Stimulated activated CD4-positive, alpha-beta T cell treated with anti-CD3 and anti-CD28 coated beads, Interleukin-4, amount 100 ng/mL, for 48 hours (primary cell): ENCODE measurements at places on chromosomes 5 and 9.

- no peak for DNase-seq
Observed at GRCh38 chr5:32339198-32339597, 26.5 kb upstream of the MTMR12 start.

DNA sequence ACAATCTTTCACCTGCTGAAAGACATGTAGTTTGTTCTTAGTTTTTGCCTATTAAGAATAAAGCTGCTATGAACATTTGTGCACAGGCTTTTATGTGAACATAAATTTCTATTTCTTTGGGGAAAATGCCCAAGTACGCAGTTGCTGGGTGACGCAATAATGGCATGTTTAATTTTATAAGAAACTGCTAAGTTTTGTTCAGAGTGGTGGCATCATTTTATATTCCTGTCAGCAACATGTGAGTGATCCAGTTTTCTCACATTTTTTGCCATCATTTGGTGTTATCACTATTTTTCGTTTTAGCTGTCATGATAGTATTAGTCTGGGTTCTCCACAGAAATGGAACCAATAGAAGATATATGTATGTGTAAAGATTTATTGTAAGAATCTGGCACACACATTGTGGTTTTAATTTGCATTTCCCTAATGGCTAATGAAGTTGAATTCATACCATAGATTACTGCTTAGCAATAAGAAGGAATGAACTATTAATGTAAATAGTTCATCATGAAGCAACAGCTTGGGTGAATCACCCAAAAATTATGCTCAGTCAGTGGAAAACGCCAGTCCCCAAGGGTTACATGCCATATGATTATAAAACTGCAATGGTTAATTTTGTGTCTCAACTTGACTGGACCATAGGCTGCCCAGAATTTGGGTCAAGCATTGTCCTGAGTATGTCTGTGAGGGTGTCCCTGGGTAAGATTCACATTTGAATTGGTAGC is 358.6 kb downstream of the MSX2 start:
- DNase-seq = no peak

DNA sequence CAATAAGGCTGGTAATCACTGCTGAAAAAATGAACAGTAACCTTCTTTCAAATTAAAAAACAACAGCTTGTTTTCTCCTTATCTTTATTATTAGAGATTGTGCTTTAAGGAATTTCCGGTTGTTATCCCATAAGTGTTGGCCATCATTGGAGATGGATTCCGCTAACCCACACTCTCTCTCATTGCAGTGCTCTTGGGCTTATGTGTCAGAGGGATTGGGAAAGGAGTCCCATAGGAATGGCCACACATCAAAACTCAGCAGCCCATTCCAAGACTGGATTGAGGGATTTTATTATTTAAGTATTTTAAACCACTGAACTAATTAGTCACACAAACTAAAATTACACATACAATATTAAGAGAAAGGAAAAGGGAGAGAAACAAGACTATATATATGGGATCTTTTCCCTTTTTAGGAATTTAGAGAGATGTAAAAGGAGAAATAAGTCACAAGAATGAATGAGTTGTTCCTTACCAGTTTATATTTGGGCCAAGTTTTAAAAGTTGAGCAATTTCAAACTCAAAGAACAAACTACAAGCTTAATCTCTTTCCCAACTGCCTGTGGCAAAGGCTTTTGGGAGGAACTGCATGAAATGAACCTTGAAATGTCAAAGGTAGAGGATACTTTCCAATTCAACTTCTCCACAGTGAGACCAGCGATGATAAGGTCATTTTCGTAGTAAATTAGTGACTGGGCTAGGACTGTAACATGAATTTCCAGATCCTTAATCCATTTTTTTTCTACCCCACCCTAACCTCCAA is 2.4 kb downstream of the SPINK6 start:
- no peak for DNase-seq

DNA sequence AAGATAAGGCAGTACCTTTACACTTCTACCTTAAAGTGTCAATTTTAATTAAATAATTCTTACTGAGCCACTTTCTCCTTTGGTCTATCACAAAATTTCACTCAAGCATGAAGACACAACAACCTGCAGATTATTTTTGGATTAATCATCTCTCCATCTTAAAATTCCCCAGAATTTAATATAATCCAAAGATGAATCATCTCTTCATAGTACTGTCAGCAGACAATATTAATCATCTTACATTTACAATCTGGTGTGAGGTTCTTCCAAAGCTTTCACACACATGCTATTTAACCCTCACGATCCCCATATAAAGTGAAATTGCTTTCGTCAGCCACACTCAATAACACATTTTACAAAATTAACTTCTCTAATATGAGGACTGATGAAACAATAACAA is 43.0 kb downstream of the LHFPL2 start:
- DNase-seq = no peak

DNA sequence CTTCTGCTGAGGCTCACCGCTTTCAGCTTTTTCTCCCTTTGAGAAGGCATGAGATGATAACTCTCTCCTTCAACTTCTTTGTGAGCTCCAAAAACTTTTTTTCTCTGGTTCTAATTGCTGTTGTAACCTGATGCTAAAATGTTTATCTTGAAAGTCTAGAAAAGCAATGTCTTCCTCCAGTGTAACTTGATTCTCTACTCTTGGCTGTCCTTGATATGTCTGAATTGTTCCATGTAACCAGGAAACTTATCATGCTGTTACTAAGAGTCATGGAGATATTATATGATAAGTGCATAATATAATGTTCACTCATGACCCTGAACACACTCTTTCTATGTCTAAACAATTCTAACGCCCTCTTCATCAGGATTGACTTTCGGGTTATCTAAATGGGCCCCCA is 128.0 kb upstream of the ABCA1 start:
- no peak for DNase-seq

DNA sequence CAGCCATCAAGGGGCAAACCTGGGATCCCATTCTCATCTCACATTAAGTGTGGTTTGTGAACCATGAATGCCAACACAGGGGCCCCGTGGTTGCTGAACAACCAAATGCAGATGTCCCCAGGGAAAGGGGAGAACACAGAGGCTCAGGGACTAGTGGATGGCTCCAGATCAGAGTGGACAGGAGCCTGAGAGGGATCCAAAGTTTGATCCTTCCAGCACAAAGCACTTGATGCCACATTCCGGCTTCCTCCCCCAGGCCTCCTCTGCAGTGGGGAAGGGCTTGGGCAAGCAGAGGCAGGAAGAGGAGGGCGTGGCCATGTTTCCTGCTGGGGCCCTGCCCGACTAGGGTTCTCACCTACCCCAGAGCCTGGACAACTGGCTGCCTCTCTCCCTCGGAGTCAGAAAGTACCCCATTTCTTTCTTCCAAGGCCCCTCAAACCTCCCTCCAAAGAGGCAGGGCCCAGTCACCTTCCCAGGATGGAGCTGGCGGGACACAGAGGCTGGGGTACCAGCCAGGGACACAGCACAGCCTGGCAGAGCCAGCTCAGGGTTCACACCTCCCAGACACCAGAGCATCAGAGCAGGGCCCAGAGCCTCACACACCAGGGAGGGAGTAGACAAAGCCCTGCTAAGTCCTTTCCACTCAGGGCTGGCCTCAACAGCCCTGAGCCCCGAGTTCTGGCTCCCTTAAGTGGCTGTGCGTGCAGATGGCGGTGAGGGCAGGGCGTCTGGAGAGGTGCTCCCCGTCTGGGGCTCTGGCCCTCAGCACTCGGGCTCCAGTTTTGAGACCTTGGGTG is 4.3 kb upstream of the RNF44 start:
- DNase-seq = peak; percentile 52

GRCh38 chr5:103793595-103794182 is 231.1 kb upstream of the NUDT12 start:
- no peak for DNase-seq

DNA sequence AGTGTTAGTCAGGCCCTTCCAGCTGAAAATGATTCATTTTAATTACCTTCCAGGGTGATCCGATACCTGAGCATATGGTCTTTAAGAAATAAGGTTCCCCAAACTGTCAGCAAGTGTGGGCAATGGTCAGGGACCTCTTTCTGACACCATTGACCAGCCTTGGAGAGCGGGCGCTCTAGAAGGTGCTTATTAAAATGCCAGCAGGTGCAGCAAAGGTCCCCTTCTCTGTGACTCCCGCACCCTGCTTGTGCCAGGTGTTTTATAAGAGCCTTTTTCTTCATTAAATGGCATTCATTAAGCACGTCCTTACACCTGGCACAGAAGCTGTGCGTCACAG is 85.3 kb downstream of the MVB12B start:
- no peak for DNase-seq

GRCh38 chr5:112304743-112305142 is 114.3 kb downstream of the EPB41L4A start:
- DNase-seq = no peak

DNA sequence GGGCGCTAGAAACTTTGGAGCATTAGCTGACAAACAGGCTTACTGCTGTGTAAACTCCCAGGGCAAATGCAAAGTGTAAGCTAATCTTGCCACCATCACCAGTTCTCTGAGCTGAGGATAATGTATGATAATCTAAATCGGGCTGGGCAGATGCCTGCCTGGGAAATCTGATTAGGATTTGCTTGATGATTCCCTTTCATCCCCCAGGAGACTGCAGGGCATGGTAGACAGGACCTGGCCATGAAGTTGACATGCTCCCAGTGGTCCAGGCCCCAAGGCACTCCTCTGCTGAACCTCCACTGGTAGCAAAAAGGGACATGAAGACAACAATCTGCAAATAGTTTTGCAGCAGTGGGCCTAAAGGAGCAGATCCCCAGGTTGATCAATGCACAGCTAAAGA is 317.5 kb downstream of the SPOCK1 start:
- DNase-seq = no peak

- DNase-seq = no peak
Observed at GRCh38 chr9:128253140-128253990, 22.4 kb downstream of the GOLGA2 start.

DNA sequence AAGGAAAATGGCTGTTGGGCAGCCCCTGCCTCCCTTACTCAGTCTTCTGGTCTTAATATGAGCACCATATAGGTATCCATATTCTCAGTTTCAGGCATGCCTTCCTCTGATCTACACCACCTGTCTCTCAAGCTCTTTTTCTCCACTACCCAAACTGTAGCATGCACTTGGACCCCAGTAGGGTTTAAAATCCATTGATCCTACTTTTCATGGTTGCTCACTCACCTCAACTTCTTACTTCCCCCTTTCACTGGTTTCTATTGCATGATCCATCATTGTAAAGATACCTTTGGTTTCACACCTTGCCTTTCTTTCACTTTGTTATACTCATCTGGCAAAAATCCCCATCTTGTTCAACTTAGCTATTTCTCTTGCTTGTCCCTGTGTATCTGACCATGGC is 159.4 kb downstream of the KDM4C start:
- no peak for DNase-seq

DNA sequence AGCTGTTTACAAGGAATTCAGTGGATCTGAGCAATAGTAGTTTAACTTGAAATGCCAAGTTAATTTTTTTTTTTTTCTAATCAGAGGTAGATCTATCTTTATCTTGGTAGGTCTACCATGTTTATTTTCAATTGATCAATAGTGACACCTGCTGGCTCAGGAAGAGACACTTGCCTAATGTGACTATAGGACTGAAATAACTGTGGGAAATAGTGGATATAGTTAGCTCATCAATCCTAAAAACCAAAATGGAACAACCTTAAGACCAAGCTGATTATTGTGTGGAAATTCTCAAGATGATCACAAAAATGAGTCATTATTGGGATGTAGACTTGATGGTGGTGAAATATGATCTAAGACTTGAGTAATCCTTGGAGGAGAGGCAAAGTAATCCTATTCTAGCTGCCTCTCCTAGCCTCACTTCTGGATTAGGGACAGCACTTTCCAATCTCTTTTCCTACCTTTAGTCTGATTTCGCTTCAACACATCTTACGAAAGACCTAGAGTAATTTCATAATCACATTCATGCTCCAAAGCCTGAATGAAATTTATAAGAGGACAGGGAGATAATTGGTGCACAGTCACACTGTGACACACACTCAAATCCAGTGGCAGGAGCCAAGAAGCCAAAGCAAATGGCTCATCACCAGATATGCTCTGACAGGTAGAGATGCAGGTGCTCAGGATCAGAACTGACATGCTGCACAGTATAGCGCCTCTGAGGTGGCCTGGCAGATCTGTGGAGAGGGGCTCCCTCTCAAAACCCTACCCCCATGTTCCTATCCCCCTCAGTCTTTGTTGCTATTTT is 156.3 kb downstream of the HMHB1 start:
- DNase-seq = no peak

GRCh38 chr5:9105851-9106250 is 440.0 kb downstream of the SEMA5A start:
- no peak for DNase-seq

- DNase-seq = peak; percentile 23
Observed at GRCh38 chr9:75087289-75087823, 599 bp downstream of the NMRK1 start.

GRCh38 chr9:94782355-94783101 is 56.0 kb downstream of the AOPEP start:
- no peak for DNase-seq

- no peak for DNase-seq
Observed at GRCh38 chr5:151695464-151695863, 8.7 kb upstream of the SPARC start.

DNA sequence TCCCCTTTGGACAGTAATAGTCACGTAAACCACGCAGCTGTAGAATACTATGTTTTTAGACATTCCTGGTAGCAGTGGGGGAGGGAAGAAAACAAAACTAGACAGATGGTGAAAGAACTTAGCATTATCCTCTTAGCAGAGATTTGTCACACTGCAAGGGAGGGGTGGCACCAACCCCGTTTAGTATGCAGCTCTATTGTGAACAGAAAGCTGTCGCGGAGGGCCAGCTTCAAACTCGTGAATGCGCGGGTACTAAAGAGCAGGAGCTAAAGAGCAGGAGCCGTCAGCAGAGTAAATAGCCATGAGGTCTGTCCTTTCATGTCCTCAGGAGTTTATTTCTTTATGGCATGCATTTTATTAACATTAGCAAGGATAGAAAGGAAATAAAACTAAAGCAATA is 141.9 kb upstream of the SLC12A2 start:
- no peak for DNase-seq

DNA sequence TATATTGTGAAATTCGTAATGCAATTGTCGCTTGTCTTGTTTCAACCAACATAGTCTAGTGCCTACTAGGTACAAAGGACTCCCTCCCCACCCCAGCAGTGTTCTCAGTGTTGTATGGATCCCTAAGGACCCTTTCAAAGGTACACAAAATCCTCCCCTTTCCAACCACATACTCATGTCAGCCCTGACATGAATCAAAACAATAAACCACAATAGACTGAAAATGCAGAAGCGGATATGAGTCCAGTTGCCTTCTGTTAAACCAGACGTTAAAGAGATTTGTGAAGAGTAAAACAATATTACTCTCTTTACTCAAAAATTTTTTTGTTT is 82.4 kb upstream of the IFNK start:
- no peak for DNase-seq

DNA sequence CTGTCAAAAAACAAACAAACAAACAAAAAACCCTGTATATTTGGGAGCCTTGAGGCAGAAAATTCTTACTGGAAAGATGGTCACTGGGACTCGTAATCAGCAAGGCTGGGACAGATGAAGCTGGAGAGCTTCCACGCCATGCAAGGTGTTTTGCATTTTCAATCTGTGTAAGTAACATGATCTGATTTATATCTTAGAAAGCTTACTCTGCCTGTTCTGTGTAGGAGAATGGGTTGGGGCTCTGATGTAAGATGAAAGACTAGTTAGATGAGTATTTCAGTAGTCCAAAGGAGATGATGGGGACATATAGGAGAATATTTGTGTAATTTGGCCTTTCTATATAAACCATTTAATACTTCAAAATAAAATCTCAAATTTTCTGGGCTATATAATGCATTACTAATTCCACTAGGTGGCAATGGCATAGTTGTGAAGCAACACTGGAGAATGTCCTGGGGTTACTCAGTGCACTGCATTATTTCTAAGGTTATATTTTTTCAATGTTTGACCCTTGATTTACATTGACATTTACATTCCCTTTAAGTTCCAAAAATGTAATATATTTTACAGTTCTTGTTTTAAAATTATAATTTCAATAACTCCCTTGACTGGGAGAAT is 21.9 kb upstream of the FSD1L start:
- DNase-seq = no peak
